ENCODE measurements at places on chromosomes 12 and 14.

DNA sequence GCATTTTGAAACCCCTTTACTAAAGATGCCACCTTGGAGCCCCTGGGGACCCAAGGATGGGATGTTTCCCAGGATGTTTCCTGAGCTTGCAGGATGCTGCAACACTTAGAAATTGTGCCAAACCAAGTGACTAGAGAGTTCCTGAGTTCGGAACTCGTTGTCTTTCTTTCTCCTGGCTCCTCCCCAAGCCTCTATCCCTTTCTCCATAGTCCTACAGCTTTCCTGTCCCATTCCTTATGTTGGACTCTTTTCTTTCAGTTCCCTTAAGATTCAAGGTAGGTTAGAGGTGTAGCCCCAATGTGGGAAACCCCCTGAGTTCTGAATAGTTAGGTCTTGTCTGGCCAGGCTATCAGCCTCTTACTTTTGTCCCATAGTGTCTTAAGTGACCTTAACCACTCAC, 1.4 kb upstream of the KIF5A start:
- no peak for DNase-seq

DNA sequence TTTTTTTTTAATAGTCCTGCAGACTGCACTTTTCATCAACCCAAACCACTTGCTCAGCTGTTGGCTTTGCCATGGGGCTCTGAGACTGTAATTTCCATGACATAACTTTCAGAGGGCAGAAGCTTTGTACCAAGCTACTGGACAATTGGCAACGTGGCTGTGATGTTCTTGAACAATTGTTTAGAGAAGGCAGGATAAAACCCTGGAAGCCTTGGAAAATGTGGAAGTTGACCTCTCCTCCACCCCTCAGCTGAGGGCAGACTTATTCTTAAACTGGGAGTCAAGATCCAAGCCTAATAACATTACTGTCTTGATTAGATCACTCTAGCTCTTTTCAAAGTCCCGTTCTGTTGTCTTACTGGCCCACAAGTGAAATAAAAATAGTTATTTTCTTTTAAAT, 2.2 kb downstream of the OR4E1 start:
- DNase-seq = no peak

GRCh38 chr12:123126294-123127181, 24.4 kb downstream of the PITPNM2 start:
- DNase-seq = no peak

- no peak for DNase-seq
These were observed 34.4 kb upstream of the BMP4 start for GRCh38 chr14:53990978-53991377.

DNA sequence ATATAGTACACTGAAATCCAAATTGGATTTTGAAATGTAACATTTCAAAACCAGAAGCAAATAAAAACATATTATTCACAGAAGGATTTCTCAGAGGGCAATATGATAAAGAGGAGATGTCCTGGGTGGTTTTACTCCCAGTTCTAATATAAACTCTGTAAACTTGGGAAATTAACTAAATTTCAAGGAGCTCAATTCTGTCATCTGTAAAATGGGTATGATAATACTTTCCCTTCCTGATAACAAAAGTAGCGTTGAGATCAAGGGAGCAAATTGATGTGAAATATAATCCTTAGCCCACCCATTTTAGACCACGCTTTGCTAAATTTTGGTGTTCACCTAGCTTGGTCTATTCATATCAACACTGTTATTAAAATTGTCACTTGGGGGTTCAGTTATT, 192.5 kb upstream of the BTG1 start:
- DNase-seq = no peak

Data from stimulated activated CD4-positive, alpha-beta T cell treated with anti-CD3 and anti-CD28 coated beads, Interleukin-2, amount 100 ng/mL, for 24 hours (primary cell).